GM23338 (cell line): ENCODE measurements at places on chromosomes 6 and 20. TPM values are rescaled to one million over a fixed set of nuclear protein-coding genes. Genes with fewer than 3 reads are reported as not detected.

Gene LY86
- total RNA-seq, result not detected in 2 replicates

Gene APOBEC2
- not detected in 2 replicates for total RNA-seq

Gene DLK2
- 0.16 and 0.21 TPM in 2 replicates for total RNA-seq

Gene MAK
- 0.35 and 0.50 TPM in 2 replicates for total RNA-seq

Gene RAB32
- 4.8 and 10.4 TPM in 2 replicates for total RNA-seq

Gene NKAPL
- total RNA-seq, result 0.16 and 1.6 TPM in 2 replicates

GRCh38 chr6:18211338-18211737 lies 53.0 kb downstream of the DEK start:
- no peaks in the 10 kb centered on the region for H3K4me1 ChIP-seq
- H3K27me3 ChIP-seq, result no peaks in the 10 kb centered on the region
- H3K36me3 ChIP-seq, result no peaks in the 10 kb centered on the region
- DNase-seq, result no peak
- H3K27ac ChIP-seq, result no peak overlapping the region
- H3K4me3 ChIP-seq, result no peak overlapping the region

DNA sequence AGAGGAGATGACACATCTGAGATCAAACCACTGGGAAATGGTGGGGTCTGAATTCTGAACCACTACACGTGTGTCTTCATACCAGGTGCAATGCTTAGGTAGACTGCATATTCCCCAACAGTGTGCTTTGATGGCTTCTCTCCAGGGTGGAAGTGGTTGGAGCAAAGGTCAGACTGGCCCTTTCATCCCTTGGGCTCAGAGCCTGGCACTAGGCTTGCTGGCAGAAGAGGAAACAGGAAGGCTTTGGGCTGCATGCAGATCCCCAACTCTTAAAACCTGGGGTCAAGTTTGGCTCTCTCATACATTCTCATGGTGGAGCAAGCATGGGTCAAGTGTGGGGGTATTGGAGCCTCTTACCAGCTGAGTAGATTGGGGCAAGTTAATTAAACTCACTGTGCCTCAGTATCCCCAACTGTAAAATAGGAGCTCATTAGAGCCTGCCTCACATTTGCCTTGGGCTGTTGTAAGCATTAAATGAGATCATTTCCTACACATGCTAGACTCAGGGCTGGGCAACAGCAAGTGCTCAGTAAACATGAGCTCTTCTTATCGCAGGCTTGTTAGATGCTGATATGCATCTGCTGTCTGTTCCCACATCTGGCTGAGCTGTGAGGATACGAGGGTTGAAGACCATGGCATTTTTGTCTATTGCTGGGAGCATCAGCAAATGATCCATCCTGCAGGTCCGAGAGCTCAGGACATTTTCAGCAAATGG lies 51.6 kb upstream of the FAM83D start:
- H3K27me3 ChIP-seq, result no peaks in the 10 kb centered on the region
- H3K36me3 ChIP-seq, result no peaks in the 10 kb centered on the region
- no peak overlapping the region for H3K4me3 ChIP-seq
- DNase-seq, result no peak

- no peak overlapping the region for H3K4me3 ChIP-seq
- no peaks in the 10 kb centered on the region for H3K4me1 ChIP-seq
- no peak overlapping the region for H3K27ac ChIP-seq
- no peak for DNase-seq
- H3K36me3 ChIP-seq, result no peaks in the 10 kb centered on the region
- H3K27me3 ChIP-seq, result no peaks in the 10 kb centered on the region
Observed at GRCh38 chr6:137024237-137024990, 20.4 kb downstream of the IL20RA start.

DNA sequence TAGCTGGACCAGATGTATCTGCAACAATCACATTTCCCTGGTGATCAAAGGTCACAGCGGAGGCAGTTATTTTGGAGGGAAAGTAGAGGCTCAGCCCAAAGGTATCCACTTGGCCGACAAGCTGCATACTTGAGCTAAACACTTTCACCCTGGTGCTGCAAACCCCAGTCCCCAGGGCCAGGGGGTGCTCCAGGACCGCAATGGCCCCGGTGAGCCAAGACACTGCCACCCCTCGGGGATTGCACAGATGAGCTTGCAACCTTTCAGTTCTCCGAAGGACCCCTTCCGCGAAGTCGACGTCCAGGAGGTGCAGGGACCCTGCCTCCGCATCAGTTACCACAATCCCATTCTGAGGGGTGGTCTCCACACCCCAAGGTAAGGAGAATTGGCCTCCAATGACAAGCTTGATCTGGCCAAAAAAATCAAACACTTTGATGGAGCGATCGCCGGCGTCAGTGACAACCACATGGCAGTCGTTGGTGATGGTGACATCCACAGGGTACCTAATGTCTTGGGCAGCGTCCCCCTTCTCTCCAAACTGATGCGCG lies 823 bp downstream of the NHLRC1 start:
- H3K4me3 ChIP-seq, result peak overlapping the region; percentile 49
- H3K27me3 ChIP-seq, result peaks cover 22% of the 10 kb centered on the region
- no peak overlapping the region for H3K27ac ChIP-seq
- no peaks in the 10 kb centered on the region for H3K36me3 ChIP-seq
- H3K4me1 ChIP-seq, result no peaks in the 10 kb centered on the region

DNA sequence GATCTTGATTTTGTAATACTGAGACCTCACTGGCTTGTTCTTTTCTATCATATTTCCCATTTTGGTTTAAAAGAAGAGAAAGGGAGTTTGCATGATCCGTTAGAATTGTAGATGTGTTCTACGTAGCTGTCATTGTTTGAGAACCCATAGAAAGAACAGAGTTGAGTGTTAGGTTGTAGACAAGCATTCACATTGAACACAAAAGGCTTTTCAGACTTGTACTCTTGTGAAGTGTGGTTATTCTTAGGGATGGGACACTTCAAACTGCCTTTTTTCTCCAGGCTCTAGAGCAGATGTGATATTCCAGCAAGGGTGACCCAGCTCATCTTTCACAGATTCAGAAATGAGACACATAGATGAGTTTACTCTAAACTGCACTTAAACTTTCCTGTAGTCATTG lies 19.9 kb downstream of the FOXO3 start:
- no peak for DNase-seq
- H3K4me1 ChIP-seq, result peaks cover 21% of the 10 kb centered on the region
- no peak overlapping the region for H3K4me3 ChIP-seq
- no peaks in the 10 kb centered on the region for H3K36me3 ChIP-seq

GRCh38 chr6:82331031-82331773 lies 32.4 kb upstream of the TPBG start:
- H3K27me3 ChIP-seq, result no peaks in the 10 kb centered on the region
- no peaks in the 10 kb centered on the region for H3K36me3 ChIP-seq
- H3K4me3 ChIP-seq, result no peak overlapping the region
- DNase-seq, result peak; percentile 40

DNA sequence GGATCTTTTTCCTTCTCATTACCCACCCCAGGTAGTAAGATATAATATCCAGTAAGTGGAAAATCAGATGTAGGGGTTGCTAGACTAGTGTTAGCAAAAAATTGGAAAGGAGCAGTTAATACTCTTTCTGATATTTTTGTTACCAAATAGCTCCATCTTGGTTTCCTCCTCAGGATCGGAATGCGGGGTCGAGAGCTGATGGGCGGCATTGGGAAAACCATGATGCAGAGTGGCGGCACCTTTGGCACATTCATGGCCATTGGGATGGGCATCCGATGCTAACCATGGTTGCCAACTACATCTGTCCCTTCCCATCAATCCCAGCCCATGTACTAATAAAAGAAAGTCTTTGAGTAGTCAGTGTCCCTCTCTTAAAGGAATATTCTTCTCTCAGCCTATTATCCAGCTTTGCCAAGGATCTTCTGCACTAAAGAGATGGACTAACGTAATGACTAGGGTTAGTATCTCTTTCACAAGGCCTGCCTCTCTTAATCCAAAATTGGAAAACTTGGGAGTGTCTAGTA lies 1.5 kb downstream of the ROMO1 start:
- DNase-seq, result peak; percentile 27
- 0 out of 2 replicates have a peak overlapping the region, but pooled peaks have one; percentile 30 for H3K27ac ChIP-seq
- peak overlapping the region; percentile 99 for H3K4me3 ChIP-seq
- peaks cover 22% of the 10 kb centered on the region for H3K36me3 ChIP-seq
